ENCODE measurements at places on chromosomes 5 and 9. TPM values are rescaled to one million over a fixed set of nuclear protein-coding genes. Genes with fewer than 3 reads are reported as not detected.

DNA sequence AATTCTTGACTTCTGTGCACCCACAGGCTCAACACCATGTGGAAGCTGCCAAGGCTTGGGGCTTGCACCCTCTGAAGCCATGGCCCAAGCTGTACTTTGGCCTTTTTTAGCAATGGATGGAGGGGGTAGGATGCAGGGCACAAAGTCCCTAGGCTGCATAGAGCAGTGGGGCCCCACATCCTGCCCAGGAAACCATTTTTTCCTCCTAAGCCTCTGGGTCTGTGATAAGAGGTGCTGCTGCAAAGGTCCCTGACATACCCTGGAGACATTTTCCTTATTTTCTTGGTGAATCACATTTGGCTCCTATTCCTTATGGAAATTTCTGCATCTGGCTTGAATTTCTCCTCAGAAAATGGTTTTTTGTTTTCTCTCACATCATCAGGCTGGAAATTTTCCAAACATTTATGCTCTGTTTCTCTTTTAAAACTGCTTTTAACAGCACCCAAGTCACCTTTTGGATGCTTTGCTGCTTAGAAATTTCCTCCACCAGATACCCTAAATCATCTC, 482.7 kb upstream of the TLE4 start:
- no peak for DNase-seq

DNA sequence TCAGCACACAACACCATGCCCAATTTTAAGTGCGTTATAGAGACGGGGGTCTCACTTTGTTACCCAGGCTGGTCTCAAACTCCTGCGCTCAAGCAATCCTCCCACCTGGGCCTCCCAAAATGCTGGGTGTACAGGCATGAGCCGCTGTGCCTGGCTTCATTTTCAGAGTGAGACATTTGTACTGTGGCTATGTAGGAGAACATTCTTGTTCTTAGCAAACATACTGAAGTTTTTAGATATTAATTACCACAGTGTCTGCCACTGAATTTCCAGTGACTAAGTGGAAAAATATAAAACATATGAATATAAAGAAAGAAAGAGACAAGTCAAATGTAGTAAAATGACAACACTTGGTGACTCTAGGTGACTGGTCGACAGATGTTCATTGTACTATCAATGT, 20.9 kb downstream of the BTNL9 start:
- DNase-seq: no peak

DNA sequence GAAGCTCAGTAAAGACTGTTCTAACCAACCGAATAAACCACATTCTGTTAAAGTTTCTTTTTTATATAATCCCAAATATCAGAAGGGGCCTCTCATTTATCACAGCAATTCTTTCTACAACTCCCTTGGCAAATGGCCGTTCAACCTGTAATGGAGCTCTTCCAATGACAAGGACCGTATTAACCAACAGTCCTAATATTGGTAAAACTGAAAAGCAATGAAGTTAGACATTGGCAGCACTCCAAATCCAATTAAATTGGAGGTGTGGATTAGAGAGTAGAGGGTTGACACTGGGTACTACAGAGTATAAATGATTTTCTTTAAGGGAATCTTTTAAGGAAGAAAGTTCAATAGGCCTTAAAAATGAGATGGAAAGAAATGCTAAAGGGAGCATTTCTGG, 842 bp downstream of the TMED7 start:
- no peak for DNase-seq

DNA sequence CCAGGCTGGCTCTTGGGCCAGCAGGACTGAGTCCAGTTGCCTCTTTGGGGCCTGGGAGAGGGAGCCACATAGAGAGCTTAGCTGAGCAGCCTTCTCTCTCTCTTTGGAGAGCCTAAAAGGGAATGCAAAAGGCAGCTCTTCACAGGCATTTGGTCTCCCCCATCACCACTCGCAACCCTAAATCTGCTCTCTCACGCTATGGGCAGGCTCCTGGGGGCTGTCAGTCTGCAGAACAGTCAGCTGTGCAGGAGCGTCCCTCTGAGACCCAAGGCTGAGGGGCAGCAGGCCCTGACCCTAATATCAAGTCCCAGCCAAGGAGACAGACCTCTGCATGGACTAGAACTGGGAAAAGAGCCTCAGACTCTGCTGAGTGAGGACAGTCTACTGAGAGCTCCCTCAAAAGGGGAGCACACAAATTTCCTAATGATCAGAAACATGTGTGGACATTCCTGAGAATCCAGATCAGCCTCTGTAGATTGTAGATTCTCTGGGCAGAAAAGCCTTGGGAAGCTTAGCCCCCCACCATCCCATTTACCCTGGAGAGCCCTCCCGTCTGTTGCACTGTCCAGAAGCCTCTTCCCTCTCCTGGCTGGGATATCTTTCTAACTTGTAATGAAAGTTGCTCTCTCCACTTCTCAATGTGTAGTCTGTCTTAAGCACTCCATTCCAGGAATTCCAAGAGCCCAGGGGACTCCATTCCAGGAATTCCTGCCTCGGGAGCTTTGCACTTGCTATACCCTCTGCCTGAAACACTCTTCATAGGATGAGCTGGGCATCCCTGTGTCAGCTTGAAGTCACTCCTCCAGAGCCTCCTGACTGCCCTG, 79.4 kb downstream of the FAM114A2 start:
- peak; percentile 82 for DNase-seq

The LRRC19 gene
- not detected for total RNA-seq

- DNase-seq: no peak
These were observed 275.9 kb downstream of the CRB2 start for GRCh38 chr9:123631862-123632261.

The OR1Q1 gene
- not detected for total RNA-seq

Measured in H9 (cell line).